ENCODE measurements at places on chromosomes 6 and 20. TPM values are rescaled to one million over a fixed set of nuclear protein-coding genes. Genes with fewer than 3 reads are reported as not detected.

DNA sequence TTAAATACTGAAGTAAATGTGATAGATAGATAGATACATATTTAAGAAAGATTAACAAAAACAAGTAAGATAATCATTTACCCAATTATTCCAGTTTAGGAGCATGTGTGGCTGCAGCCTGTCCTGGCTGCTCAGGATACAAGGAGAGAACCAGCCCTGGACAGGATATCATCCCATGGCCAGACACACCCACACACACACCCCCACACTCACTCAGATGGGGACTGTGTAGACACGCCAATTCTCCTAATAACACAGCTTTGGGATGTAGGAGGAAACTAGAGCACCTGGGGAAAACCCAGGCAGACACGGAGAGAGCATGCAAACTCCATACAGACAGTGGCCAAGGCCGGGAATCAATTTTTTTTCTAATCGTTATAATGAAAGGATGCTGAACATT lies 45.6 kb downstream of the GFOD1 start:
- no peak for DNase-seq

GRCh38 chr6:8969747-8970146 lies 534.4 kb upstream of the SLC35B3 start:
- DNase-seq: no peak

DNA sequence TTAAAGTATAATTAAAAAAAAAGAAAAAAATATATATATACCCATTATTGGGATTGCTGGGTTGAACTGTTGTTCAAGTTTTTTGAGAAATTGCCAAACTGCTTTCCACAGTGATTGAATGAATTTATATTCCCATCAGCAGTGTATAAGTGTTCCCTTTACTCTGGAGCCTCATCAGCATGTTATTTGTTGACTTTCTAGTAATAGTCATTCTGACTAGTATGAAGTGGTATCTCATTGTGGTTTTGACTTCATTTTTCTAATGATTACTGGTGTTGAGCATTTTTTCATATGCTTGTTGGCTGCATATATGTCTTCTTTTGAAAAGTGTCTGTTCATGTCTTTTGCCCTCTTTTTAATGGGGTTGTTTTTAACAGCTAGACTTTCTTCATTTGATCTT lies 1260.8 kb upstream of the GJE1 start:
- no peak for DNase-seq

DNA sequence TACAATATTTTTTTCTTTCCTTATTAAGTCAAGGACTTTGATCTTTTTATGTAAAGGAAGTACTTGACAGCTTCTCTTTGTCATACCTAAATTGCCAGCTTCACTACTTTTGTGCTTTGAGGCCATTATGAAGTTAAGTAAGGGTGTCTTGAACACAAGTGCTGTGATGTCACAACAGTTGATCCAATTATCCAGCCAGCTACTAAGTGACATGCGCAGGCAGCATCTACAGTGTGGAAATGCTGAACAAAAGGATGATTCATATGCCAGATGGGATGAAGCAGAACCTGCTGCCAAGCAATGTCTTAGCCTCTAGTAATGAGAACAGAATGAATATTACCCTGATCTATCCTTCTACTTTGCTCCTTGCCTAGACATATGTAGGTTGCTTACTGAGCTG lies 68.3 kb upstream of the TMEM244 start:
- DNase-seq: peak; percentile 59

Gene BTNL2
- not detected for total RNA-seq

Gene PTPRK
- total RNA-seq: 124 TPM

Gene LST1
- not detected for total RNA-seq

Gene HCK
- not detected for total RNA-seq

Gene C6orf52
- 1.4 TPM for total RNA-seq
